Stimulated activated CD8-positive, alpha-beta memory T cell treated with anti-CD3 and anti-CD28 coated beads, Interleukin-4, amount 100 ng/mL, for 1 hour (primary cell): ENCODE measurements at places on chromosomes 5 and 9.

GRCh38 chr9:119216651-119217331, 152.4 kb downstream of the BRINP1 start:
- no peak for DNase-seq

DNA sequence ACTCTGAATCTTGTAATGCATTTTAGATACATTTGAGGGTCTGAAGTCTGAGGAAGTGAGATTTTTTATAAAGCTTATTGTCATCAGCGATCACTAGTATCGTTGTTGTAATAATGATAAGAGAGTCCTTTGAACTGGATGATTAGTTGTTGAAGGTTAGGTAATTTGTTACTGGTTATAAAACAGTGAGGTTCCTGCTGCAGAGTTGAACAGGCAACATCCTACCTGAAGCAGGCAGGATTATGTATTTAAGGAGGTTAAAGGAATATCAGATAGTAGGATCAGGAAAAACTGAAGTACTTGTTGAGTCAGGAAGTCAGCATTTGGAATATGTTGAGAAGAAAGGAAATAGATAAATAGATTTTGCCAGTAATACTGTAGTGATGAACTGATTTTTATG, 106.7 kb downstream of the VPS13A start:
- DNase-seq: no peak

GRCh38 chr9:130394814-130395470, 49.8 kb upstream of the ASS1 start:
- no peak for DNase-seq

- DNase-seq: no peak
Measured at GRCh38 chr9:71672573-71672972, 95.7 kb downstream of the CEMIP2 start.

DNA sequence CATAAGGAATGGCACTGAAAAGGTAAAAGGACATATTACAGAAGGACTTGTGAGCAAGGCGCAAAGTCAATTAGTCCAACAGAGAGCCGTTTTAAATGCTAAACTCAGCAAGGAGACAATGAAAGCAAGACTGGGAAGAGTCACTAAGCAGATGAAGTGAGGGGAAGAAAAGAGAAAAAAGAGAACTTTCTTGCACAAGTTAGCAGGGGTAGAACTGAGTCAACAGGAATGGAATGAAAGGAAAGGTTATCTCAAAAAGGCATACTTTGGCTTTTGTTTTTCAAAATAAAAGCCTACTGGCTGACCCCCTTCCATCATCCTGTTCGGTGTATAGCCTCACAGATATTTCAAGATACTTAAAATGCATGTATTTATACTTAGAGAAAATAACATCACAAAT, 75.0 kb downstream of the NR6A1 start:
- DNase-seq: no peak

GRCh38 chr9:106350777-106351176, 512.2 kb upstream of the ZNF462 start:
- no peak for DNase-seq

DNA sequence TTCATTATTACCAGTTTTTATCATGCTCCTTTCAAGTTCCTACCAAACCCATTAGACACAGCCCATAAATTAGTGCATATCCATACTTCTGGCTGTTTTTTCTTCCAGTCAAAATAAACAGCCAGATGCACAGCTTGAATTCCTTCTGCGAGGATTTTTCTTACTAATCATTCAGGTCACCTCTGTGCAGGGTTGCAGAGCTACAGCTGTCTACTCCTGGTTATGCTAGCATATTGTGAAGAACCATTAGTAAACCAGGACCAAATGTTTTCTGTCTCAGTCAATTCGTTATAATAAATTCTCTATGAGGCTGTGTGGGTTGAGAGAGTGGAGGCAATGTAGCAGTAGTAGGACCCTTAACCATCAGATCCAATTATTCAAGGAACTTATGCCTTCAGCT, 8.1 kb upstream of the MINAR2 start:
- DNase-seq: no peak

GRCh38 chr5:150531686-150532085, 23.8 kb downstream of the NDST1 start:
- no peak for DNase-seq

DNA sequence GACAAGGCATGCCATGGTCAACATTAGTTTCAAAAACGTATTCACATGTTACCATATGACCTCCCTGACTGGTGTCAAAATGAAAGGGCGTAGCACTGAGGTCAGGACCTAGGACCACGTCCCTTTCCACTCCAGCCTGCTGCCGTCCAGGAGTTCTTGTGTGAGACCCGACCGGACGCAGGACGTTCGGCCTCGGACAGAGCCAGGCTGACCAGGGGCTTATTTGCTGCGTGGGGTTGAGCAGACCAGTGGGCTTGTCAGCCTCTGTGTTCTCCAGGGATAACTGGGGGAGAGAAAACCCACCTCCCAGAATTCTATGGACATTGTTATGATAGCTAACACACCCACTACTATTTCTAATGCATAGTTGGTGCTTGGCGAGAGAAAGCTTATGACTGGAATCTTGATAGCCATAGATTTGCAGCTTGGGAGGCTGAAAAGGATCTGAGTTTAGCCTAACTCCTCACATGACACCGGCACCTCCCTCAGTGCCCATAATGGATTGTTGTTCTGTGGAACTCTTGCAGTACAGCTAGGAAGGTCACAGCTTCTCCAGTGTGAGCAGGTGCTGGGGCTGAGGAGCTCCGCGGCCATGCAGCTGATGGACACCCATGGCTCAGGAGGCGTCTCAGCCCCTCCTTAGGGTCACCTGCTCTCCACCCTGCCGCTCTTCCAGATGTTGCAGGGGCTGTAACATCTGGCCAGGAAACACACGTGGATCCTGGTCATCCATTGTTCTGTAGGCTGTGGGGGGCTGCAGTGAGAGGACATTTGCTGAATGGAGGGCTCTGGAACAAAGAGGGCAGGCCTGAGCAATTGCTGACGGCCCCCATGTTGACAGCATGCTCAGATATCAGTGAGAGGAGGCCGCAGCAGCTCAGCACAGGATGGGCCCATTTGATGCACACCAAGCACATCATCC, 368.4 kb downstream of the IRX2 start:
- DNase-seq: no peak

- no peak for DNase-seq
Measured at GRCh38 chr9:86408121-86408520, 53.9 kb upstream of the TUT7 start.

GRCh38 chr5:170293273-170293672, 4.3 kb downstream of the LCP2 start:
- DNase-seq: no peak

DNA sequence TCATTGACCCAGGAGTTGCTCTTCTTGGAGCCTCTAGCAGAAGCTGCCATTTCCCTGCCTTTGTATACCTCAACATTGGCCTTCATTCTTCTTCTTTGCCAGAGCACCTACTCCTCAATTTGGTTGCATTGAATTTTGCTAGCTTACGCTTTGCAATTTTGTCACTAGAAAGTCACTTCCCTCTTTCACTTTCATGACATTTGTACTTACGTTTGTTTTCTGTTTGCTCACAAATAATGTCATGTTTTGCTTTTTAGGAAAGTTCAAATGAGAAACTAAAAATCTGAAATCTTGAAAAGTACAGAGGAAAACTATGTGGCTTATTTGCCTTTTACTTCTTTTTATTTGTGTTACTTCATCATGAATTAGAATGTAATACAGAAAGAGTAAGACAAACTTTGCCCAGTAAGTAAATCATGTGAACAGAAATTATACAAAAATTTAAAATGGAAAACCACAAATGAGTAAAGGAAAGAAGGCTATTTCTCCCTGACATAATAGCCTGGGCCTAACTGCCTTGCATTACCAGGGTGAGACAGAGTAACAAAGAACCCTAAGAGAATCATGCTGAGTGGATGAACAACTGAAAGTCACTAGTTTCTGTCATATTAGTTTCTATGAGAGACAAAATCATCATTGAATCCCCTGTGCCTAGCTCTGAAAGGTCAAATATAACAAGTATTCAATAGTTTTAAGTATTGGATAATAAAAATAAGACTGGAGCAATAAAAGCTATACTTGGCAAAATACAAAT, 7.4 kb upstream of the IFNA1 start:
- no peak for DNase-seq

DNA sequence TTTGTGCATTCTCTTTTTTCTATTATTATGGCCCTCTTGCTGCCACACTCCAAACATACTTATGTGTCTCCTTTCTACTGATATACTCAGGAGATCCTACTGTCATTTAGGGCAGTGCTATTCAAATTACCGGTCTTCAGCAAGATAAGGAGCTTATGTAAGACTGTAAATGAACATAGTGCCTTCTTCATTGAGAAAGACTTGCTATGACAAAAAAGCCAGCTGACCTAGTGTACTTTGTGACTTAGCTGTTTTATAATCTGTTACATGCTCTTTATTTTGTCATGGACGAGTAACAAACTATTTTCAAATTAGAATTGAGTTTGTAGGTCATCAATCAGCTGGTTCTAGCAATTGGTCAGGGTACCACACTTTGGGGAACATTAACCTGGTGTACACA, 32.8 kb downstream of the RANBP17 start:
- DNase-seq: no peak

- DNase-seq: no peak
Measured at GRCh38 chr5:96730586-96730985, 68.4 kb downstream of the CAST start.

DNA sequence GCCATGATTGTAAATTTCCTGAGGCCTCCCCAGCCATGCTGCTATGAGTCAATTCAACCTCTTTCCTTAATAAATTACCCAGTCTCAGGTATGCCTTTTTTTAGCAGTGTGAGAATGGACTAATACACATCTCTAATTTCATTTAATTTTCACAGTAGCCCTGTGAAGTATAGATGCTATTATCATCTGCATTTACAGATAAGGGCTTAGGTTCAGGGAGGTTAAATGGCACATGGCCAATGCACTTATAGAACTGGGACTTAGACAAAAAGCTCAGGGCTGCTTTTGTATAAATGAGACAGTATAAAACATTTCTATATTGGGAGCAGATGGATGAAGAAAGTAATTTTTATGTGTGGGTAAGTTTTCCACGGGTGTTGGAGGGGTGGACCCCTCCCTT, 62.9 kb upstream of the PANK3 start:
- DNase-seq: no peak

- DNase-seq: no peak
Measured at GRCh38 chr9:33082538-33083326, 6.3 kb upstream of the SMU1 start.

DNA sequence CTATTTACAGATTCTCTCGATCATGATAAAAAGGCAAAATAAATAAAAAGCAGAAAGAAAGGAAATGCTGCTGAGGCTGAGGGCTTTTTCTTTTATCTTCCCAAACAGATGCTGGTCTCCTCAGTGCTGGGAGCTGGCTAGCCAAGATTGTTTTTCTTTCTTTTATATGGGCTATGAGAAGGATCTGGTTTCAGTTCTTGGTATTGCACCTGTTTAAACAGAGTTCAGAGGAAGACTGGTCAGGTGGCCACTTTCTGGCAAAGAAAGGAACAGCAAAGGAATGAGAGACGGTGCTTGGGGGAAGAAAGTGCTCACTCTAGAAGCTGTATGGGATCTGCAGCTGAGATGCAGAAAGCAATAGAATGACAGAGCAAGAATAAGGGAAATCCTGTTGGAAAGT, 88.9 kb downstream of the SLF1 start:
- no peak for DNase-seq

DNA sequence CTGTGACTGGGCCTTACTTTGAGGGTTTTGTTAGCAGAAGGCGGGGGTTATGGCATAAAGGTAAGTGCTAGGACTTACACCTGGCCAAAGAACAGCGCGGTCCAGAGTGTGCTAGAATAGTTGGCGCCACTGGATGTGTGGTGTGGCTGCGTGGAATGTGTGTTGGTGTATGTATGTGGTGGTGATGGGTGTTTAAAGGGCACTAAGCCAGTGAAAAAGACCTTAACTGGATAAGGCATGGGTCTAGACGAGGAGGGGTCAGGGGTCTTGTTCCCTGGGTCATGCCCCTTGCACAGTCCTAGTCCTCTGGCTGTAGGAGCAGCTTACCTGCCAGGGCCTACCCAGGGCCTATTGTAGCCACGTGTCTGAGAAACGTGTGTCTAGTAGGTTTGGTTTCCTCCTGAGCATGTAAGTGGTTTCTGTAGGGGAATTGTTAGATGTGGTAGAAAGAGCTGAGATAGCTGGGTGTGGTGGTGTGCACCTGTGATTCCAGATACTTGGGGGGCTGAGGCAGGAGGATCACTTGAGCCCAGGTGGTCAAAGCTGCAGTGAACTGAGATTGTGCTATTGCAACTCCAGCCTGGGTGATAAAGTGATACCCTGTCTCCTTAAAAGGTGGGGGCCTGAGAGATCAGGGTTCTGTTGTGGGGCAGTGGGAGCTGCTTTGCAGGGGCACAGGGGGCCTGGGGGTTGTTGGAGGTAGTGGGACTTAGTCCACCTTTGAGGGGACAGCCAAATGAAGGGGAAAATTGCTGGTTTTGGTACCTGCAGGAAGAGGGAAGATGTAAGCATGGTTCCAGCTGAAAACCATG, 55.2 kb downstream of the HSPA4 start:
- no peak for DNase-seq

DNA sequence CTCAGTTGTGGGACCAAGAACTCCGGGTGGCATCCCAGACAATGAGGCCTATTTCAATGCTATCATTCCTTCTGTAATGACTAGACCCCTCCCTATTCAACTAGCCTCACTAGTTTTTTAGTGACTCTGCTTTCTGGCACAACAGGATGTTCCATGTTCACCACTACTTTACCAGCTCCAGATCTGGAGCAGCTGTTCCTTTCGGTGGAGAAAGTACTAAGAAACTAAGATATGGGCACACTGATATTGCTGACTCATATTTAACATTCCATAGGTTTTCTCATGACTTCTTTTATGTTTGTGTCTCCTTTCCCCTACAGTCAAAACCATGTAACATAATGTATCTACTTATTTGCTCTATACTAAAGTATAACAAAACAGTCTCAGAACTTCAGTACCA, 24.1 kb downstream of the IL33 start:
- DNase-seq: no peak

DNA sequence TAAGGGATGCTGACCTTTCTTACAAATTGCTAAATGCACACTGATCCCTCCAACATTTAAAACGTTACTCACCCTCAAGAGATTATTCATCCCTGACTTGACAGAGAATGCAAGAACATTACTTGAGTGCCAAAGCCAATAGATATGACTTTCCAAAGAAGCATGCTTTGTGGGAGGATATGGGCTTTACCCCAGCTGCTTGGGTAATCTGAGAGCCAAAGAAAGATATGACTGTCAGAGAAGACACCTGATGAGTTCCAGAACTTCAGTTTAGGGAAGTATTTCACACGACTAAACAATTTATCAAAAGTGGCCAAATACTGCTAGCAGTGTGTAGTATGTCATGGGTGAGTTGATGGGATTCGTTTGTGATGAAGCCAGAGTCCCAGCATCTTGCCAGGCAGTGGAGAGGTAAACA, 7.4 kb upstream of the SPDL1 start:
- no peak for DNase-seq

DNA sequence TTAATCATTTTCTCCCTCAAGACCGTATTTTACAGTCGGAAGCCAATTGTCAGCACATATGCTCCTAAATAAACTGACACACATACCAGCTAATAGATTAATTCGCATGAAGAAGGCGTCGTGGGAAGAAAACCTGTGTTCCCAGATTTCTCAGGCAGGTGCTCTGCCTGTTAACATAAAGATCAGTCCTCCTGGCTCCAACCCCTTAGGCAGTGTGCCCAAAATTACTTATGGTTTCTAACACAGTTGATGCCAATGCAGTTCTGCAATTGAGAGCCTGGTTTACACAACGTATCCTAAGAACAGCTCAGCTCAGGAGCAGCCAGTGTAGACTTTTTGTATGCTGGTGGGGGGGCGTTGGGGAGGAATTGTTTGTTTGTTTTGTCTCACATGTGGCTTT, 208.3 kb downstream of the ENC1 start:
- no peak for DNase-seq

- no peak for DNase-seq
Measured at GRCh38 chr5:154400678-154401077, 45.1 kb upstream of the SAP30L start.
